ENCODE measurements at places on chromosomes 5 and 9.

DNA sequence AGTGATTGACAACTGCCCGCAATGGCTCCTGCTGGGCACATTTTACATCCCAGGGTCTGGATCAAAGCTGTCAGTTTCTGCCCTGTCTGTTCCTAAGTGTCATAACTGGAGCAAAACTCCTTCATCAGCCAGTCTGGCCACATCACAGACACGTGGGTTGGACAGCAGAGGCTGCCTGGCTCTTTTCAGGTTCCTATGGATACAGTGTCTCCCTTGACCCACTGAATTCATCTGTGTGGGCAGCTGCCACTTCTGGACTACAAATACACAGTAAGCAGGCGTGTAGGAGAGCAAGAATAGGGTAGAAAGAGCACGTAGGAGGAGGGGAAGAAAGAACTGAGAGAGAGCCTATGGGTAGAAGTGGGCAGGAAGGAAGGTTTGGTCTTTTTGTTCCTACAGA is 238.0 kb downstream of the ENC1 start:
- no peak for DNase-seq

GRCh38 chr5:178404987-178405386 is 172.4 kb upstream of the PHYKPL start:
- DNase-seq = no peak

DNA sequence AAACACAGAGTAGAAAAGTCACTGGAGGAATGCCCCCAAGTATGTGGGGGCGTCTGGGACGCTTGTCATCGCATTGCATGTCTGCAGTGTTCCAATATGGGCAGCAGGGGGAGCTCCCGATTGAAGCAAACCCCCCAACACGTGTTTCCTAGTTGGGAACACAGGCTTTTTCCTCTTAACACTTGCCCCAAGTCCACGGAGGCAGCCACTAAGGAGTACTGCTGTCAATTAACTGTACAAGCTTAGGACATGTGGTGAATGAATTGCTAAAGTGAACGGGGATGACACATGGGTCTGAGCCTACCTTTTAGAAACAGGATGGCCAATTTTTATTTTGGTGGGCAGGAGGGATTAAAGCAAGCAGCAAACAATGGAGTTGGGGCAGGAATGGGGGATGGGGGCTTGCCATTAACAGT is 2.2 kb downstream of the GABRB2 start:
- DNase-seq = peak; percentile 67

GRCh38 chr5:139481122-139481533 is 1.4 kb downstream of the STING1 start:
- DNase-seq = no peak

DNA sequence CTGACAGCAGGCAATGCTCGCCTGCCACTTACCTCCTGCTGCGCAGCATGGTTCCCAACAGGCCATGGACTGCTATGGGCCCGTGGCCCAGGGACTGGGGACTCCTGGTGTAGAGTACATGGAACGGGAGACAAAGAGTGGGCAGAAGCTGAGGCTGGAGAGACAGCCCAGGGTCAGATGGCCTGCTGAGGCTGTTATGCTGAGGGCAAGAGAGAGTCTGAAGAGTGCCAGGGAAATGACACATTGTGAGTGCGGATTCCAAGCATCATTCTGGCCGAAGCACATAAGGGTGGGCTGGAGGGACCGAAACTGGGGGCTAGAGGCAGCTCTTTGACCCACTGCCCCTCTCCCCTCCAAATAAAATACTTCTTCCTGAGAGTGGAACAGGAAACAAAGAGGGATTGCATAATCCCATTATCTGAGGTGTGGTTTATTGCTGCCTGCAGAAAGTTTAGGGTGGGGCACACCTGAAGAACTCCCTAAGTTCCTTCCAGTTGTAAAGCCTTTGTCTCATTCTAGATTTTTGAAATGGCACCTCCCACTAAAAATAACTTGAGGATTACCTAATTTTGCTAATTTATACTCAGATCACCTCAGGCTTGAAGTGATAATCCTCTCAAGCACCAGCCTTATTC is 158.1 kb downstream of the ATP10B start:
- no peak for DNase-seq

DNA sequence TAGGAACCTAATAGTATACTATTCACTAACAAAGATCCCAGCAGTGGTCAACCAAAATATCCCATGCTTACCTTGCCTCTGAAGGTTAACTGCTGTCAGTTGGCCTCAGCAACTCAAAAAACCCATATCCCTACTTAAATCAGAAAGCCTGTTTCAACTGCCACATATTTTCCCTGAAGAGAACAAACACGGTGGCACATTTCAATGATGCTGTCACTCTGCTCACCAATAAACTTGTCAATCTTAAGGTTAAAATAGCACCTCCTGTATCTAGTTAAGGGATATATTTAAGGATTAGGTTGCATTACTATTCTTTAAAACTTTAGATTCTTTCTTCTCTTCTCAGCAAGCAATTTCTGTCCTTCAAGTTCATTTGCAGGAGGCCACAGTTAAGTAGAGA is 986.9 kb downstream of the CDH18 start:
- DNase-seq = no peak
